ENCODE measurements at places on chromosomes 5 and 9.

GRCh38 chr5:140322751-140323731, 20.1 kb upstream of the PFDN1 start:
- no peak for DNase-seq

DNA sequence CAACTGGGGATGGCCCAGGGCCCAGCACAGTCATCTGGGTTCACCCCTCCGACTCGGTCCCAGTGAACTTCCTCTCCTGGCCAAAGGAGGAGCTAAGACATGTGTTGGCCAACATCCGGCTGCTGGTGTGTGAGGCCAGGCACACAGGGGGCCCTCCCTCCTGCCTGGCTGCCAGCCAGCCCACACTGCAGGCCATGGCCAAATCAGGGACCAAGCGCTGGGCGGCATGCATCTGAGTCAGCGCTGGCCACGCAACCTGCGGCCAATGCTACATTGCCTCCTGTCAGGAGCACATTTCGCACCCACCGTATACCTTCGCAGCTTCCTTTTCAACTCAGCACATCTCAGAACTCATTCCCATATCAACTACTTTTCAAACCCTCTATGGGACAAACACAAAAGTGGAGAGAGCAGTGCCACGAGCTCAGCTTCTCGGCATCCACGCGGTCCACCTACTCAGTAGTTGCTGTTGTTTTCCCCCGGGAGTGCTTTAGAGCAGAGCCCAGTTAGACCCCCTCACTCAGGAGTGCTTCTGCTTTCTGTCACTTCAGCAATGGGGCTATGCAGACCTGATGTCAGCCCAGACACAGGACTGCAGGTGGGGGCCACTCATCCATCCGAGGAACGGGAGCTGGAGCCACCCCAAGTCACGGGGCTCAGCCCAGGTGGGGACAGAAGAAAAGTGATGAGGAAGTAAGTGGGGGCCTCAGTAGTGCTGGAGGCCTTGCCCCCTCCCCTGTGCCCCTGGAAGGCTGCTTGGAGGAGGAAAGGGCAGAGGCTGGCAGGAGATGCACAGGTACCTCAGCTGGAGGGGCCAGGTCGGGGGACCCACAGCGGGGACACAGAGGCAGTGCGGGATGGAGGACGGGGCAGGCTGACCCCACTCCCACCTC, 13.9 kb downstream of the NINJ1 start:
- no peak for DNase-seq

DNA sequence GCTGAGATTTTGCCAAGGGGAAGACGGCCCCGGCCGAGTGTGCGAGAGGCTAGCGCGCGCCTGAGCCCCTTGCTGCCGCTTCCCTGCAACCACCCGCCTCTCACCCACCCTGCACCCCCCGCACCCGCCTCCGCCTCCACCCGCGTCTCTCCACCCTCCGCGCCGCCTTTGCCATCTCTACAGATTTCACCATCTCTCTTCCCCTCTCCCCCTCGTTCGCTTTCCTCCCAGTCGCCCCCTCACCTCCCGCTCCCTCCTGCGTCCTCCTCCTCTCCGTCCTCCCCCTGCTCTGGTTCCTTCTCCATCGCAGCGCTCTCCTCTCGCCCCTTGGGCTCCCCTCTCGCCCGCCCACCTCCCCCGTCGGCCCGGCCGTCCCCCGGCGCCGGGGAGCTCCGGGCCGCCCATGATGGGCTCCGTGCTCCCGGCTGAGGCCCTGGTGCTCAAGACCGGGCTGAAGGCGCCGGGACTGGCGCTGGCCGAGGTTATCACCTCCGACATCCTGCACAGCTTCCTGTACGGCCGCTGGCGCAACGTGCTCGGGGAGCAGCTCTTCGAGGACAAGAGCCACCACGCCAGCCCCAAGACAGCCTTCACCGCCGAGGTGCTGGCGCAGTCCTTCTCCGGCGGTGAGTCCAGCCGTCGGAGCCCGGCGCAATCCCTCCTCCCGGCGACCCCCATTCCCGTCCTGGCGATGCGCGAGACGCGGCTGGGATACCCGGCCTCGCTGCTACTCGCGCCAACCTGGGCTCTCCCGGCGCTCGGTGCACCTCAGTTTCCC, at the start of gene PRDM12:
Gene PRDM12 (plus strand): TSS at position 344 of the 778 bp plus-strand sequence. CDS start 60 bp downstream, at position 404.
- DNase-seq = peak; percentile 17

GRCh38 chr5:114790403-114790792, 379.3 kb downstream of the TRIM36 start:
- DNase-seq = no peak

DNA sequence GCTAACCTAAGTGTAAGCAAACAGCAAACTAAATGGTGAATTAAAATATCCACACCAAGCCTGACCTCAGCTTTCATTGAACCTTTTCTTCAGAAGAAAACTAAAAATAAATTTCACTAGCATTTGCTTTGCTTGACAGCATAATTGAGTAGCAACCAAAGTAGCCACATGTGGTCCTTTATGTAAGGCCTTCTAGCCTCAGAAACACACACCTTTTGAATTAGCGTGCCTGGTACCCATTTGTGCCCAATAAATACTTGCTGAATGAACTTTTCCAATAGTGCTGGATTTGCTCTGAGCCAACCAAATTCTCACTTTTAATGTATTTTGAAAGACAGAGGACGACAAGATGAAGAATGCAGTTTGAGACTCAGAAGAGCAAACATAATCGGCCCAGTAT, 2.1 kb upstream of the NIPBL start:
- no peak for DNase-seq

DNA sequence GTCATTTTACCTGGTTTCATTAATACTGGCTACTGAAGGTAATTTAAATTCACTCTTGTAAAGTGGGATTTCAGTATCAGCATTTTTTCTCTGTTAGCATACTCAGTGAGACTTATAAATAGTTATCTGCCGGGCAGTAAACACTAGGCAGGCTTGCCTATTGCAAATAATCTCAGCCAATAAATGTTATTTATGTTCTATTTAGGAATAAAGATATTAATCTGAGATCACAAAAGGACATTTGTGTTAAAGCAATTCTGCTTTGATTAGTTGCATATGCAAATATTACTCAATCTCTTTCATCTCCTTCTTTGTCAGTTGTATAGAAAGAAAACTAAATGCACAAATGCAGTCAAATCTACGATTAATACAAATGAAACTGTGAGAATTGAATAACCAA, 827.8 kb downstream of the TLE4 start:
- DNase-seq = no peak

DNA sequence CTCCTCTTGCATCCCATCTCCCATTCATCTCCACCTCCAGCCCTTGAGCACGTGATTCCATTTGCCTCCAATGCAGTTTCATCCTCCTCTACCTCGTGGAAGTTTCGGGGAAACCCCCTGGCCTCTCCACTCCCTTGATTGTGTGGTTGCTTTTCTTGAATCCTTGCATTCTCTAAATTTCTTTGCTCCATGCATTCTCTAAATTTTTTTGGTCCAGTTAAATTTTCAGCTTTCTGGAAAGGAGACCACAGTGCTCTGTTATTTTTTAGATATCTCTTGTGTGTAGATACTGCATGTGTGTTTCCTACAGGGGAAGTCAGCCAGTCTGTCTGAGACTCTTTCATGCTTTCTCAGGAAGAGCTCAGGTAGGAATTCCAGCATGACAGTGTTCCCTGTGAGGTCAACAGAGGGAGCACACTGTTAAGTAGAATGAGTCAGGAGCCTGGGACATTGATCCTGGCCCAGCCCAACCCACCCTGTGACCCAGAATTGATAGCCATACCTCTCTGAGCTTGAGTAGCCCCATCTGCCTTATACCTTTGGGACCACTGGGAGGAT, 52.8 kb downstream of the AMBP start:
- no peak for DNase-seq

DNA sequence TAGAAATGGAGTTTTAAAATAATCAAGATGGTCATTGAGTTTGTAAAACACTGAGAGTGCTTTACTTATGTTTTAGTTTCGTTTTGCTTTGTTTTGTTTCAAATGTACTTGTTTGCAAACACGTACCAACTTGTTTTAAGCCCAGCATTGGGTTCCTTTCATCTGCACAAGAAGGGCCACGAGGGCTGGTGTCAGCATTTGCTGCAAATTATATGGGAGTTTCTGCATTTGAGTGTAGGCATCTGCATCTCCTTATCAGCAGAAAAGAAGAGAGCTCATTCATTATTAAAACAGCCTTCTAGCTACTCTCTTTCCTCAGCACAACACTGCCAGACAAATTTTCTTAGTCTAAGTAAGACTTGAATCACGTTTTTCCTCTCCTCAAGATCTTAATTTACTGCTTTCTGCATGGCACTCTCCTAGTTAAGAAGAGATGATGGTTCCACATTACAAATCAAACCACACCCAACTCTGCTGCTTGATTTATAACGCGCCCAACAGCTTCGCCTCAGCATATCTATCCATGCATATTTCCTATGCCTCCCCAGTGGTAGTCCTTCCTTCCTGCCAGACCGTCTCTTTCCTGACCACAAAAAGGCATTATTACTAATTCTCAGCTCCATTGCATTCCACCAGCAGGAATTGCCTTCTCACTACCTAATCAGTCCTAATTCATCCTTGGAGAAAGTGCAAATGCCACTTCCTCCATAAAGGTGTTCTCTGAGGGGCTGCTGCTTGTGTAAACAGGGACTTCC, 95.2 kb upstream of the CAST start:
- DNase-seq = no peak

- no peak for DNase-seq
Measured at GRCh38 chr5:88396751-88397281, 128.2 kb upstream of the TMEM161B start.

GRCh38 chr9:132192728-132193127, 30.9 kb downstream of the NTNG2 start:
- no peak for DNase-seq

- no peak for DNase-seq
Measured at GRCh38 chr9:130288926-130289690, 23.5 kb downstream of the HMCN2 start.

- no peak for DNase-seq
Measured at GRCh38 chr9:104948277-104948676, 20.3 kb upstream of the ABCA1 start.

DNA sequence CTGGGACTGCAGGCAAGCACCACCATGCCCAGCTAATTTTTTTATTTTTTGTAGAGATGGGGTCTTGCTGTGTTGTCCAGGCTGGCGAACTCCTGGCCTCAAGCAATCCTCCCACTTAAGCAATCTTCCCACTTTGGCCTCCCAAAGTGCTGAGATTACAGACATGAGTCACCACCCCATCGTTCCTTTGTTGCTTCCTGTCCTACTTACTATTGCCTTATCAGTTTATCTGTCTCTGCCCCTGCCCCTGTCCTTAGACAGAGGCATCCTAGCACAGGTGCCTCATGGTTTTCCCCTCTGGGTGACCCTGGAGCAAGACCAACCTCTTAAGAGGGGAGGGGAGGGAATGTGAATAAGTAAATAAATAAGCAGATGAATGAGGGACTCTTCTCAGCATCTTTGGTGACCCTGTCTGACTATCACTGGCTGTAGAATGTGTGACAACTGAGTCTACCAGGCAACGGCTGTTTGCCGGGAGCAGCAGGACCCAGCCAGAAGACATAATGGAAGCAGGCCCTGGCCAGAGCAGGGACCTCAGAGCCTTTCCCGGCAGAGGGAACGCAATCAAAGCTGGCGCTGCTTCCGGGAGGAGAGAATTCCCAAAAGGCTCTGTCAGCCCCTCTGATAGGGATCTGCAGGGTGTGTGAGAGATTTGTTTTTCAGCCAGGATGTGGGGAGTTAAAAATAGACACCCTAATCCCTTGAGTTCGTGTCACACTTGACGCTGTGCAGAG, 43.8 kb upstream of the DAB2IP start:
- DNase-seq = no peak

DNA sequence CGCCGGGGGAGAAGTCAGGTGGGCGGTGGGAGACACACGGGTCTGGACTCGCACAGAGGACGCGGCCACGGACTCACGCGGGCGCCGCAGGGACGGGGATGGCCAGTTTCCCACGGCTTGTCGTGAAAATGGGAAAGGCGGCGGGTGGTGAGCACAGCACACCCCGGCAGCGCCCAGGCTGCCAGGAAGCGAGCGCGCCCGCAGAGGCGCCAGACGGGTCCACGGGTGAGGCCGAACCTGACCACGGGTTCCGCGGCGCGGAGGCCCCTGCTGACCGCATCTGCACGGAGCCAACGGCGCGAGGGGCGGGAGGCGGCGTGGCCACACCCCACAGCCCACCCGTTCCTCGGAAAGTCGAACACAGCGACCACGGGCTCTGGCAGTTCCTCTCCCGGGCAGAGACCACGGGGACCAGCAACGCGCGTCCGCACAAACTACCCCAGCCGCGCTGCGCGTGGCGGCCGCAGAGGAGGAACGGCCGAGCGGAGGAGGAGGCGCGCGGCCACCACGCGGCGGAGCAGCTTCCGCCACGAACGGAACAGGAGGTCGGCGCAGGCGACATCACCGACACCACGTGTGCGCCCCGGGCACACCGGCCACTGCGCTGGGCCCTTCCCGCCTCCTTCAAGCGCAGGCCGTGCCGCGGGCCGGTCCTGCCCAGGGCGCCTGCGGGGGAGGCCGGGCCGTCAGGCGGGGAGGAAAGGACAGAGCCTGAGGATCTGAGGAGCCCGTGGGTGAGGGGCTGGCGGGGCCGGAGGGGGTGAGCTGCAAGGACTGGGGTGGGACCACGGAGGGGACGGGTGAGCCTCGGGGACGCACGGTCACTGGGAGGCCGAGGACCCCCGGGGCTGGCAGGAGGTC, 5.6 kb downstream of the EXD3 start:
- DNase-seq = no peak

- no peak for DNase-seq
Measured at GRCh38 chr5:116492016-116492623, 82.5 kb downstream of the SEMA6A start.

DNA sequence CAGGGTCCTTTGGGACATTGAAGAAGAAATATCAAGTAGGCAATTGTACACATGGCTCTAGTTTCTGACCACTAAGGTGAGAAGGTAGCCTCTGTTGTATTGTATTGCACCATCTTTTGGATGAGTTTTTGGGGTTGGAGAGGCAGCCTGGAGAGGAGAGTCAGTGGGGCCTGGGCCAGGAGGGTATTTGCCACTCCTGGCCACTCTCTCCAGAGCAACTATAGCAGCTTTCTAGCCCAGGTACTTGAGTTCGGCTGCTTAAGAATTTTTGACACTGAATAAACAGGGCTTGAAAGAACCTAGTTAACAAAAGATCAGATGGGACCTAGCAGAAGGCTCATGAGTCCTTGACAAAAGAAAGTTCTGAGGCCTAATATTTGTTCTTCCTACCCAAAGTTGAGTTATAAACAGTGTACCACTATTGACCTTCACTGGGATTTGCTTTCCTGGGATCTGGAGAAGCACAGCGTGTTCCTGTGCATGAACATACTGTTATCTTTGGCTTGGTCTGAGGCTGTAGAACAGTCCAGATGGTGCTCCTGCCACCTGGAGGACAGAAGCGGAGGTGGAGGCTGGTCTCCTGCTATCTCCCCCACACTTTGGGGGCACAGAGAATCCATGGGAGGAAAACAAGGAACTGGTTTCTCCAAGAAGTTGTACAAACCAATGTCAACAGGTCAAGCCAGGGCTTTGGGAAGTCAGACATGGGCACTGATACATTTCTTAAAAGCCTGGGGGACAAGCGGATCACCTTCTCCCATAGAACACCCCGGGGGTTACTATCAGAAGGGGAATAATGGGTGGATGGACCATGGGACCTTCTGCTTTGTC, 110.4 kb upstream of the LIFR start:
- no peak for DNase-seq

DNA sequence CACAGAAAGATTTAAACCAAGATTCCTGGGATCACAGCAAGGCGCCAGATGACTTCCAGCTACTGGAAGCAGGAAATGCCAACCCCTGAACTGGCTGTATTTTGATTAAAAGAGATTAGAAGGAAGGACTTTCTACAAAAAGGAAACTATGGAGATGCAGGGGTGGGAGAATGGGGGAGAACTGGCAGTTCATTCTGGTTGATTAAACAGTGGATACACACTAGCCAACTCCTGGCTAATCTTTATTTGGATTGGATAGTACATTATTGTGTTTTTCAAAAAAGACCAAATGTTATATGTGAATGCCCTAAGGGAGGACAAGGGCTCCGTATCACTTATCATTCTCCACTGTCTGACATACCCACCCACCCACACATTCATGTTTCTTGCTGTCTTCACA, 93.2 kb downstream of the CDO1 start:
- DNase-seq = no peak
